ENCODE measurements at places on chromosomes 4 and X.

- DNase-seq, result no peak
Measured at GRCh38 chr4:118867311-118868067, 21.2 kb upstream of the SYNPO2 start.

GRCh38 chr4:143083756-143084472 lies 100.8 kb upstream of the USP38 start:
- no peak for DNase-seq

- no peak for DNase-seq
Measured at GRCh38 chr4:136650541-136651277, 881.6 kb downstream of the PCDH18 start.

DNA sequence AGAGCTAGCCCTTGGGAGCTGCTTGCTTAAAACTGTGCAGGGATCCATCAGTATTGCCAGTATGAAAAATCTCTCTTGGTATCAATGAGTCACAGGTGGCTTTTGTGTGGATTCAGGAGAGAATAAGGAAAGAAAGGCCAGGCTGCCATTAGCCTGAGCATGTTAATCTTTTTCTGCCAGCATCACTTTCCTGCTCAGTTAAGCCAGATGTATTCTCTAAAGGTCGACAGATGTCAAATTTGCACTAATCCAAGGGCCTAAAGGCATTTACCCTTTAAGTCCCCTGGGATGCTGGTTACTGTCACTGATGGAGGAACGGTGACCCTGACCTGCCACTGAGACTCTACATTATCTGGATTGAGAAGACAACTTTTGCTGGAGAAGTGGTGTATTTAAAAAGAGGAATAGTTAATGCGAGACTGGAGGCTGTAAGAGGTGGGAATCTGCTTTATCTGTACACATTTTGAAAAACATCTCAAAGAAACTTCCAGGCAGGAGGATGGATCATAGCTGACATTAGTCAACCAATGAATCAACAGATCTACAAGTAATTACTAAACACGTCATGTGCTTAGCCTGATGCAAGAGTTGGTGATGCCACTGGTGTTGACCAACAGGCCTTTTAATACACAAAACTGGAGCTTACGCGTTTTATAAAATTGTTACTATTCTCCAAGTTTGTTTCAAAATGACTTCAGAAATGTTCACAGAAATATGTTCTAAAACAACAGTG lies 241.4 kb upstream of the ANXA3 start:
- no peak for DNase-seq

DNA sequence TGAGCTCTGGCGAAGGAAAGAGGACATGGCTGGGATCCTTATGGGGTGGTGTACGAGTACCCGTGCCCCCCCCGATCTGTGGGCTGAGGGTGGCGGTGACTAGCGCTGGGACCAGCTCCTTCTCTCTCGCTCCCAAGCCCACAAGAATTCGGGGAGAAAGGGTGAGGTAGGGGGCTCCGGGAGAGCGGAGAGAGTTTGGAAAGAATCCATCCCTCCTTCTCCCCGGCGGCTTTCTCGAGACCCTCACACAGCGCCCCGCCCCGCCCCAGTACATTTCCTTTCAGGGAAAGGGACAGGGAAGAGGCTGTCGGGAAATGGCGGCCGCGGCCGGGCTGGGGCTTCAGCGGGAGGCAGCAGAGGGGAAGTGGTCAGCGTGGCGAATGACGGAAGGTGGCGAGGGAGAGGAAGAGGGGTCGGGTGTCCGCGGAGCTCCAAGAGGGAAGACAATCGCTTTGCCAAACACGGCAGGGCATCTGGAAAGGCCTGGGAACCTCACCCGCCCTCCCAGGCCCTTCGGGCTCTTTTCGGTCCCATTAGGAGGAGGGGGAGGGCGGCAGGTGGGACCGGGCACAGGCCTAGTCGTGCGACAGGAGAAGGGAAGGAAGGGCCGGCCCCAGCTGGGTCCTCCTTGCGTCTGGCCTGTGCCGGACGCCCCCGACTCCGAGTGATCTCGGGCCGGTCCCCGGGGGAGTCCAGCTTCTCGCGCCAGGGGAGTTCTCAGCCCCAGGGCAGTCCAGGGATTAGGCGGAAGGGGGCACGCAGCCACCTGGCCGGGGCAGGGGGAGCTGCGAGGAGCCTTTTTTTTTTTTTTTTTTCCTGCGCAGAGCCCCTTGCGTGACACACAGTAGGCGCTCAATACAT lies 10.2 kb downstream of the HNRNPH2 start:
- no peak for DNase-seq

- DNase-seq, result no peak
Measured at GRCh38 chrX:106903856-106904528, 851 bp upstream of the RIPPLY1 start.

DNA sequence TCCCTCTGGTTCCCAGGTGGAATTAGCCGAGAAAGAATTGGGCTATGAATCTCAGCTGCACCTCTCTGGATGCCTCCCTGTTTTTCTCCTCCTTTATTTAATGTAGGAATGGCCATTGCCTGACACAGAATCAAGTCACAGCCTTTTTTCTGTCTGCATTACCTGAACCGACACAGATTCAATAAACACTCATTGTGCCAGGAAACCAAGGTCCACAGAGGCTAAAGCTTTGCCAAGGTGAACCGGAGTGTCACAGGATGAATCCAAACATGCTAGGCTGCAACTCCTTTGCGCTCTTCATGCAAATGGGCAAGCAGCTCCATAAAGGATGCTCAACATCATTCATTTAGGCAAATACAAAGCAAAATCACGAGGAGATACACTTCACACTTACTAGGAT lies 199.8 kb upstream of the AGTR2 start:
- no peak for DNase-seq

- no peak for DNase-seq
Measured at GRCh38 chr4:104967034-104967401, 179.7 kb upstream of the TET2 start.

- no peak for DNase-seq
Measured at GRCh38 chr4:127525608-127526007, 107.1 kb upstream of the INTU start.

- no peak for DNase-seq
Measured at GRCh38 chr4:56048702-56049431, 100.1 kb downstream of the CEP135 start.

DNA sequence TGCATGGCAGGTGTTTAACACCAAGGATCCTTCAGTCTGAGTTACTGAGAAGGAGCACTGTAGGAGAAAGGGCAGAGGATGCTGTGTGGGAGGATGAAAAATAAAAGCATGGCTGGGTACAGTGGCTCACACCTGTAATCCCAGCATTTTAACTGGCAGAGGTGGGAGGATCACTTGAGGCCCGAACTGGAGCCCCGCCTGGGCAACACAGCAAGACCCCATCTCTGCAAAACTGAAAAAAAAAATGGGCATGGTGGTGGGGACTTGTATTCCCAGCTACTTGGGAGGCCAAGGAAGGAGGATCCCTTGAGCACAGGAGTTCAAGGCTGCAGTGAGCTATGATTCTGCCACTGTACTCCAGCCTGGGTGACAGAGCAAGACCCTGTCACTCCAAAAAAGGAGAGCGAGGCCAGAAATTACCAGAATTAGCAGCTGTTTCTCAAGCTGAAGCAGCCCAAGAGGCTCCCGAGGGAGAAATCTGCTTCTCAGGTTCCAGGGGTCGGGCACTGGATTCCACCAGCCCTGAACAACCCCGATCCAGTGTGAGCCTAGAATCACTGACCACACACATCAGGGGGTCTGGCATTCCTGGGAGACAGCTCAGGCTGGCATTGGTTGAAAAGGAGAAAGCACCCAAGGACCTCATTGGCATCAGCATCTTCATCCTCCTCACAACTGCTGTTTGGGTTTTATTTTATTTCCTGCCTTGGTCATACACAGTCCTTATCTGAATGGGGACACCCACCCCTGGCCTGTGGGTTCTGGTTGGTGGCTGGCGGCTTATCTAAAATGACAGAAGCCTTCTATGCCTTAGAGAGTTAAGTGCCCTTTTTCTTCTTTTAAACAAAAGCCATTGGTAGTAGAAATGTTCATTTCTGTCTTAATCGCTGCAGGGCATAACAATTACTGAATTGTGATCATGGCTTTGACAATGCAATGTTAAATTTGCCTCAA lies 66.3 kb upstream of the TRIM2 start:
- DNase-seq, result no peak

GRCh38 chr4:152039023-152039481 lies 278.2 kb upstream of the GATB start:
- DNase-seq, result no peak

DNA sequence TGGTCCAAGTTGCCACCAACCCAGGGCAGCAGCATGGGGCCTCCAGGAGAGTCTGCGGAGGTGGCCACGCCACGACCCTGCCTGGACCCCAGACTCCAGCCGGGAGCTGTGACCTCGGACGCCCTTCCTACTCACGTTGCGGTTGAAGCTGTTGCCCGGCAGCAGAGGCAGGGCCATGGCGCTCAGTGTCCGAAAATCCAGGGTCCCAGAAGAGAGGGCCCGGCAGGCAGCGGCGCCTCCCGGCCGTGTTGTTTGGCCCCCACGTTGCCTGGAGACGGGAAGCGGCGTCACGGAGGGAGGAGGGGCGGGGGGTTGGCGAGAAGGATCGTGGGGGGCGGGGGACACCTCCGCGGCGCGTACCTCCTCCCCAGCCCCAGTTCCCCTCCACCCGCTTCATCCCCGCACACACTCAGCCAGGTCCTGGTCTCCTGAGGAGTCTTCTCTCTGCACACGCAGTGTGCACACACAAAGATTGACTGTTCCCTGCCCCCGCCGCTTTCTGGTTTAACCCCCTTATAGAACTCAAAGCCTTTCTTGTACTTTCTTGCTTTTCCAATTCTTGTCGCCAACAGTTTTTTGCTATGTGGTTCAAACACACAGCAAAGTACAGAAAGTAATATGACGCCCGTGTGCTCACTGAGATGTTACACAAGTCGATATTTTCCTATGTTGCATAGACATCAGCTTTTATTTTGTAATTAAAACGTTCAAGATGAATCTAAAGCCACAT lies at the start of gene EFHC2:
TSS of gene EFHC2 (minus strand) at position 261 of the 730 bp plus-strand sequence. CDS start at position 177, 84 bp downstream.
- DNase-seq, result peak; percentile 14

GRCh38 chr4:6116696-6117285 lies 83.6 kb downstream of the JAKMIP1 start:
- no peak for DNase-seq

DNA sequence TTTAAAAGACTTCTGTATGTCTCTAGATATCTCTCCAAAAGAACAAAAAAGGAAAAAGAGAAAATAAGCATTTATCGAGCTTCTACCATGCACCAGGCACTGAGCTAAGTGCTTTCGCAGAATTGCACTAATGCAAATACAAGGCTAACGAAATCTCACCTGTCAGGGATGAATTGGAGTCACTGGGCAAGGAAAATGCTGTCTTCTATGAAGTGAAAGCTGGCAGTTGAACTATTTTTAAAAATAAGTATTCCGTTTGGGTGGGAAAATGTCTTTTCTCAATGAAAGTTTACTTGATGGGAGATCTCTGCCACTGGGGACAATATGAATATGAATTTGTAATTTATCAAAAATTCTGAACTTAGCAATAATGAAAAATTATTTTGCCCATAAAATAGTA lies 47.6 kb downstream of the COL25A1 start:
- no peak for DNase-seq

- DNase-seq, result no peak
Measured at GRCh38 chr4:120775431-120775830, 147.1 kb downstream of the PRDM5 start.

DNA sequence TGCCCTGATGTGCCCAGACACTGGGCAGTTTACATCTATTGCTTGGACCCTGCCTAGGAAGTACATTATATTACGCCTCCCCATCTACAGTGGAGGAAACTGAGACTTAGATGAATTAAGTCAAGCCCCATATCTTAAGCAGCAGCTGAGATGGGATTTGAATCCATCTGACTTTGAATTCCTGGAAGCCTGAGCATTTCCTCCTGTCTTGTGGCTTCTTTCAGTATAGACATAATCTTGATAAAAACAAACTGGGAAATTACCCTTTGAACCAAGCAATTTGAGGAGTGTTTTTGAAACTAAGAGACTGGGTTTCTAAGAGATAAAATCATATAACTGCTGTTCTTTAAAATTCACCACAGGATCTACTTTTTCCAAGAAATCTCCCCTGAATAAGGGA lies 18.6 kb downstream of the LIMCH1 start:
- DNase-seq, result no peak

- no peak for DNase-seq
Measured at GRCh38 chr4:8269535-8270417, at the start of gene HTRA3. Gene HTRA3, plus strand, starts transcription at chr4:8269754. Its CDS starts 215 bp downstream, at chr4:8269969.

DNA sequence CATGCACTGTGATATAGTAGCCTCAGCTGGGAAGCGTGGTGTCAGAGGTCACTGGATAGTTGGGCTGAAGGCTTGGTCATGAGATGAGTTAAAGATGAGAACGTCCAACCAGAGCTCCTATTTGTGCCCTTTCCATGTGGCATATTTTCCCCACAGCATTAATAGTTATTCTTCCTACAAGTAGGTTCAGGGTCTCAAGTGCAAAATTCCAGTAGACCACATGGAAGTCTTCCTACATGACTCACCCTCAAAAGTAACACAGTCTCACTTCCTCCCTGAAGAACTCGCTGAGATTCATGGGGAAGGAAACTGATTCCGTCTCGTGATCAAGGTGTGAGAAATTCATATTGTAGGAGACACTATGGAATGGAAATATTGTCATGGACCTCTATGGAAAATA lies 1212.5 kb upstream of the PRKX start:
- DNase-seq, result no peak

DNA sequence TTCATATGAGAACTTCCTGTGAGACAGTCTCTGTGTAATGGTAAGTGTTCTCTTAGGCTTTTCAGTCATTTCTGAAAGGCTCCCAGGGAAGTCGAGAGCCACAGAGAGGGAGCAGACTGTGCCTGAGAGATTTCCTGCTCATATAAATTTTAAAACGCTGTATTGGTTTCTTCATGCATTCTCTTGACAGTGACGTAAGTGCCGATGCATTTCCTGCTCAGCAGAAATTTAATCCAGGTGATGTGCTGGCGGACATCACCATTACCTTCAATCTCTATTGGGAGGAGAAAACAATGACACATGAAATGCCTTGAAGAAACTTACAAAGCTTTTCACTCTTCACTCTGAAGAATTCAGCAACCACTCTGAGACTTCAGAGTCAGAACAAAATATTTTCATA lies 383.6 kb downstream of the BMPR1B start:
- no peak for DNase-seq

- DNase-seq, result no peak
Measured at GRCh38 chr4:17296921-17297890, 214.7 kb downstream of the QDPR start.

- DNase-seq, result no peak
Measured at GRCh38 chr4:6767748-6768538, 14.6 kb upstream of the KIAA0232 start.

DNA sequence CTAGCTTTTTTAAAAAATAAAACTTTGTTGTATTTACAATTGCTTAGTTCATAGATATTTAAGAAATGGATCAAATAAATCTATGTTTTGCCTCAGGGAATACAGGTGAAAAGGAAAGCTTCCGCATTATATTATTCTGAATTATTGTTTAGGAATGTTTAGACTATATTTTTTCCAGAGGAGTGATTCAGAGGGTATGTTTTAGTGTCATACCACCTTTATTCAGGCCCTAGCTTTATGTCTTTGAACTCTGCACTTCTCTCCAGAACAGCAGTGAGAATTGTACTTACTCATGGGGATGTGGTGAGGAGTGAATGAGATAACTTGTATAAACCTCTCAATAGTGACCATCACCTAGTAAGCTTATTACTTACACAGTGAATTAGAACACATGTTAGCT lies 14.0 kb downstream of the SLIT2 start:
- no peak for DNase-seq

- DNase-seq, result no peak
Measured at GRCh38 chrX:85851418-85851817, 195.9 kb downstream of the CHM start.

Measured in stimulated activated CD4-positive, alpha-beta T cell treated with anti-CD3 and anti-CD28 coated beads, Interleukin-1b, Interleukin-23, amount 100 ng/mL, for 24 hours (primary cell).